ENCODE measurements at places on chromosomes 5 and 9.

GRCh38 chr9:135135171-135135928, 47.9 kb downstream of the OLFM1 start:
- no peaks in the 10 kb centered on the region for H3K4me1 ChIP-seq
- no peak for DNase-seq
- H3K27ac ChIP-seq, result no peak overlapping the region
- H3K4me3 ChIP-seq, result no peak overlapping the region
- peaks cover 13% of the 10 kb centered on the region for H3K27me3 ChIP-seq
- H3K36me3 ChIP-seq, result no peaks in the 10 kb centered on the region

DNA sequence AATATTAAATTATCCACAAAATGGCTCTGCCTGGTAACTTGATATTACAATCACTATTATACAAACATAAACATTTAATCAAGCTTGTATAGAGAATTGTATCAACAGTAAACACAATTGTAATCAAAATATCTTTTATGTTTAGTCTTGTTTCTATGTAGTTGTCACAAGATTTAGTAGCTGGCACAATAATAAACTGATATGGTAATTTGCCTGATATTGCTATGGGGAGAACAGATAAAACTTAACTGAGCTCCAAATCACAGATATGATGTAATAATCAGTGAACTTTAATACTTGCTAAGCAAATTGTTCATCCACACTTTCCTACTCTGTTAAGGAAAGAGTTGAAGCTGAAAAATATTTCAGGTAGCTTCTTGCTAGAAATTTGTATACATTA, 189.8 kb downstream of the MPDZ start:
- no peaks in the 10 kb centered on the region for H3K27me3 ChIP-seq
- H3K27ac ChIP-seq, result no peak overlapping the region
- no peaks in the 10 kb centered on the region for H3K4me1 ChIP-seq
- DNase-seq, result no peak
- H3K36me3 ChIP-seq, result no peaks in the 10 kb centered on the region

DNA sequence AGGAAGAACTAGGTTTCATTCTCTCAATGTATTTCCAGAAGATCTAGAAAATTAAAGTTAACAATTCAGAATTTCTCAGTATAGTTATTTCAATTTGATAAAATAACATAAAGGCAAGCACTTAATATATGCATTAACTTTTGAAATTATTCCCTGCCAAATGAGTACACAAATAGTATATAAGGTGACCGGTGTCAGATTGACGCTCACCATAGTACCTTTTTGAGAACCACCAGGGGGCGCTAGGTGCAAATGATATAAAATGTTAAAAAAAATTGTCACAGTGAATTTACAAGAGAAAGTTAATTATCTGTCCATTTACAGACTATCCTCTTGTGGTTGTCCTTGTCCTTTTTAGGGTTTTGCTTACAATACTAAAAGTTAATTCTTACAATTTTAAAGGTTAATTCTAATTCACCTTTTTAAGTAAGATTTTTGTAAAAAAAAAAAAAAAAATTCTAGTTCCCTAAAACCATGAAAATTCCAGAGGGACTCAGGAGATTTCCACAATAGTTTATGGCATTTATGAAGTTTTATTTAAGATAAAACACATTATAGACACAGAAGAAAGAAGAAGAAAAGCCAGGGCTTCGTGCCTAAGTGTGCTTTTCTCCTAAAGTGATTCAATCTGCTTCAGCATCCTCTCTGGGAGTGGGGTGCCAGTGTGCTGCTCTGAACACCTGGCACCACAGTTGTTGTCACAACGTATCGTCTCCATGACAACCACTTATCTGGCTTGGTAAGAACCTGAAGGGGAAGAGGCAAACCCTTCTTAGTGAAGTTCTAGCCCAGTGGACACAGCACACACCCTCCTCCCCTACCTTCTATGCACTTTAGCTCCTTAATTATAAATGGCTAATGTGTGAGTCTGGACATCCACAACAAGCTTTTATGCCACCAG, 1.7 kb downstream of the ADAMTS16 start:
- H3K4me3 ChIP-seq, result no peak overlapping the region
- H3K4me1 ChIP-seq, result peaks cover 10% of the 10 kb centered on the region
- no peak overlapping the region for H3K27ac ChIP-seq
- H3K36me3 ChIP-seq, result no peaks in the 10 kb centered on the region

DNA sequence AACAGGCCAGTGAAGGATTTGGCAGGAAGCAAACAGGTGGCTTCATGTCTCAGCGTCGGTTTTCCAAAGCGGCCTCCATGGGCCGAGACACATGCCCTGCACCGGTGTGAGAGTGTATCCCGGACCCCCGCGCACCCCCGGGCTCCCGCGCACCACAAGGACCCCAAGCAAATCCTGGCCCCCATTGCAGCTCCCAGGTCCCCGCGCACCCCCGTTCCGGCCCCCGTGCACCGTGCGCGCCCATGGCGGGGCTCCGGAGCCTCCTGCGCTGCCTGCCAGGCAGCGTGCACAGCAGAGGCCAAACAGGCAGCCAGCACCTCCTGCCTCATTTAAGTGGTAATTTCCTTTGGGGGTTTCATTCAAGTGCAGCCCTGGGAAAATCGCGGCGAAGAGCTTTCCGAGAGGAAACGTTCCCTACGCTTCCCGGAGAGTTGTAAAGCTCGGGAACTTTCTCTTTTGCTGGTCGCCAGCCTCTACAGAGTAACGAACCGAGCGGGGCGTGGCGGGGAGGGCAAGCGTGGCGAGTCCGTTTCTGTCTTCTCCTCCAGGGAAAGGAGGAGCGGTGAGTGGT, 145.5 kb upstream of the SLC24A2 start:
- peak overlapping the region; percentile 55 for H3K4me3 ChIP-seq
- H3K4me1 ChIP-seq, result no peaks in the 10 kb centered on the region
- no peaks in the 10 kb centered on the region for H3K36me3 ChIP-seq
- no peak for DNase-seq
- H3K27ac ChIP-seq, result no peak overlapping the region

DNA sequence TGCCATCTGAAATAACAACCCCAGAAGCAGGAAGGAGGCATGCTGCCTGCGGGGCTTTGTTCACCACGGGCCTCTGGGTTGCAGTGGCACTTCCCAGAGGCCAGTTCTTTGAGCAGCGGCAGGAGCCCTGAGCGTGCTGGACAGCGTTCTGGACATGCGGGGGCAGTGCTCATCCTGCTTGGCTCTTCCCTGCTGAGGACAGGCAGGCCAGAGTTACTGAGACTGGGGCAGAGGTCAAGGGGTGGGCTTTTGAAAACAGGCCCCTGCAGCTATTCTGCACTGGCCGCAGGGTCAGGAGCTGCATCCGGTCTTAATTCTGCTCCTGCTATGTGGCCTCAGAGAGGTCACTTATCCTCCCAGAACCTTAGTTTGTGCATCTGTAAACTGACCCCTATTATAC, 258.6 kb downstream of the FSTL4 start:
- H3K4me1 ChIP-seq, result no peaks in the 10 kb centered on the region
- H3K27ac ChIP-seq, result no peak overlapping the region
- no peaks in the 10 kb centered on the region for H3K27me3 ChIP-seq
- no peaks in the 10 kb centered on the region for H3K36me3 ChIP-seq
- DNase-seq, result peak; percentile 30

DNA sequence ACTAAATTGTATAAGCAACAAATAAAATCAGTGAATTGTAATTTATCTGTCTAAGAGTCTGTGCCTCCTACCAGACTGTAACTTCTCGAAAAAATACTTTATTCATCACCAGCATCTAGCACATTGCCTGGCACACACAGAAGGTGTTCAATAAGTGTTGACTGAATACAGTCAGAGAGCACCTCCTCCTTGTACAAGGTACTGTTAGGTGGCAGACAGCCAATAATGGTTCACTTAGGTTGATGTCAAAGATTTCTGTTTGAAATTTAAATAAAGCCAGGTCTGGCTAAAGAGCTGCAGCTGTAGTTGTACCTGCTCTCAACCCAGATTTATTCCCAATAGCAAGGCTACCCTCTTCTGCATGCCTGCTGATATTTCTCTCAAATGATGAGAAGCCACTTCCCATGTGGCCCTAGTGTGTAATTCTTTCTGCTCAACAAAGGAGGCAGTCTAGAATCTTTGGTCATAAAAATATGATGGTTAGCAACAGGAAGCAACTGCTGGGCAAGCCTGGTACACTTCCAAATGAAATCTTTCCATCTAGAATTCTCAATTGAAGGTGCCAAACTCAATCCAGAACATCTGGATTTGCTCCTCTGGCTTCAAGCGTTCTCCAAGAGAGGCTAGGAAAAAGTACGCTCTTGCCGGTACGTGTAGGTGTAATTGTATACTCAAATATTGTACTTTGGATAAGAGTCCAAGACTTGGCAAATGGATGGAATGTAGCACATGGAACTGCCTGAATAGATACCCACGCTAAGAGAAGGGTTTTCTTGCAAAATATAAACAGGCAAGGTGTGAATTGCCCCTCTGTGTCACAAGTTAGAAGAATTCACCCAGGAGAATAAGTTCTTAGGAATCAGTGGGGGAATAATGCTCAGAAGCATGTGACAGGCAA, 95.6 kb downstream of the NR6A1 start:
- H3K36me3 ChIP-seq, result no peaks in the 10 kb centered on the region
- H3K27ac ChIP-seq, result no peak overlapping the region
- H3K4me1 ChIP-seq, result peaks cover 14% of the 10 kb centered on the region
- no peak overlapping the region for H3K4me3 ChIP-seq

GRCh38 chr5:158619083-158619788, 480.5 kb downstream of the EBF1 start:
- H3K36me3 ChIP-seq, result no peaks in the 10 kb centered on the region
- no peak overlapping the region for H3K27ac ChIP-seq
- no peaks in the 10 kb centered on the region for H3K27me3 ChIP-seq

DNA sequence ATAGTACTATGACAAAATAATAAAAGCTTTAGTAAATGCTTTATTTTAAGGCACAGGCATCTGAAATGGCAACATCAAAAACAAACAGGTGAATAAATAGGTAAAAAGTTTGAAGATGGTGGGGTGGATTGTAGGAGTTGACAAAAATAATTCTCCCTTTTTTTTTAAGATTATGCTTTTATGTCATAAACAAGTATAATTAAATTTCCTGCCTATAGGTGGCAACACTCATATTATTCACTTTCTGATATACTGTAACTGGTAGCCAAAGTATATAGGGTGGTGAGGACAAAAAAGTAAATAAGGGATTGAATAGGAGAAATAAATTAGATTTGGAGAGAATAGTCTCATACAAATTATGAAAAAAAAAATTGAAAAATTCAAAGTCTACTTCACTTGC, 120.0 kb upstream of the ACOT12 start:
- H3K27ac ChIP-seq, result no peak overlapping the region
- no peaks in the 10 kb centered on the region for H3K4me1 ChIP-seq
- peaks cover 3% of the 10 kb centered on the region for H3K36me3 ChIP-seq

GRCh38 chr5:121009058-121009457, 545.0 kb downstream of the PRR16 start:
- H3K4me3 ChIP-seq, result no peak overlapping the region
- no peaks in the 10 kb centered on the region for H3K36me3 ChIP-seq
- no peak for DNase-seq
- H3K27ac ChIP-seq, result no peak overlapping the region
- H3K4me1 ChIP-seq, result no peaks in the 10 kb centered on the region

- H3K36me3 ChIP-seq, result no peaks in the 10 kb centered on the region
- no peak for DNase-seq
- no peak overlapping the region for H3K4me3 ChIP-seq
- no peak overlapping the region for H3K27ac ChIP-seq
- H3K27me3 ChIP-seq, result no peaks in the 10 kb centered on the region
Measured at GRCh38 chr5:10935536-10935935, 174.5 kb upstream of the DAP start.

- H3K36me3 ChIP-seq, result no peaks in the 10 kb centered on the region
- no peak overlapping the region for H3K4me3 ChIP-seq
- H3K27ac ChIP-seq, result no peak overlapping the region
Measured at GRCh38 chr9:110928599-110928998, 109.7 kb downstream of the LPAR1 start.

DNA sequence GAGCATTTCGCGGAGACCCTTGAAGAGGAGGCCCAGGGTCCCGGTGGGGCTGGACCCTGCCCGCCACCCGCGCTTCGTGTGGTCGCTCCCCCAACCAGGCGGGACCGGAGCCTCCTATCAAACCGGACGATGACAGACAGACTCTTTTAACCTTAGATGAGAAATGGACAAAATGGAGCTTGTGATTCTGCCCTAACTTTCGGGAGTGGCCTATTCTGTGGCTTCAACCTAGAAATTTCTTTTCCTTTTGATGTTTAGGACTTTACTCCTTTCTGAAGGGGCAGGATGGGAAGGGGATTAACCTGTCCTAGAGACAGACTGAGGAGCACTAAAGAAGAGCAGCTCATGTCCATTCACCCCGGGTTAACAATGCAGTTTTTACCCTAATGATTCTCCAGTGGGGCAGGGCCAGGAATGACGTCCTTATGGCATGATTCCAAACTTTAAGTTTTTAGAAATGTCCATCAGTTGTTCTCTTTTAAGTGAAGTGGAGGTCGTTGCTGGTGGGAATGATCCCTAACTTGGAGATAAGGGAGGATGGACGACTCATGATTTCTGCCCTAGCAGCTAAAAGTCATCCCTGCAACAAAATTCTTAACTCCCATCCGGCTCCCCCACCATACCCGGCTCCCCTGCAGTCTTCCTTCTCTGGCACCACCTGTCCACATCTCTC, 1.0 kb downstream of the NIPSNAP3A start:
- H3K4me3 ChIP-seq, result peak overlapping the region; percentile 74

DNA sequence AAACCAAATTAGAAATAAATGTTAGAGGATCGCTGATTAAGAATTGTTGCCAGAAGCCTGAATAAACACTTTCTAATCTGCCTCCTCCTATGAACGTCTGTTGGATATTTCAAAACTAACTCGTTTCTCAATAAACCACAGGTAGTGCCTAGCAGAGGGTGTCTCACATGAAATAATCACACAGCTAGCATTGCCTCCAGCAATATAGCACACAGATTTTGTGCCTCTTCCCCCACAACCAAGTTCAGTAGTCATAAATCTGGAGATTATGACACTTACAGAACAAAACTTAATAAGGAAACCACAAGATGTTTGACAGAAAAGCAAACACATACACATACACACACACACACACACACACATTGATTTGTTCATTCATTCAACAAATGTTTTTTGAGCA, 173.2 kb upstream of the CDH10 start:
- H3K27me3 ChIP-seq, result no peaks in the 10 kb centered on the region
- no peaks in the 10 kb centered on the region for H3K4me1 ChIP-seq
- no peak overlapping the region for H3K4me3 ChIP-seq
- H3K27ac ChIP-seq, result no peak overlapping the region
- H3K36me3 ChIP-seq, result no peaks in the 10 kb centered on the region

DNA sequence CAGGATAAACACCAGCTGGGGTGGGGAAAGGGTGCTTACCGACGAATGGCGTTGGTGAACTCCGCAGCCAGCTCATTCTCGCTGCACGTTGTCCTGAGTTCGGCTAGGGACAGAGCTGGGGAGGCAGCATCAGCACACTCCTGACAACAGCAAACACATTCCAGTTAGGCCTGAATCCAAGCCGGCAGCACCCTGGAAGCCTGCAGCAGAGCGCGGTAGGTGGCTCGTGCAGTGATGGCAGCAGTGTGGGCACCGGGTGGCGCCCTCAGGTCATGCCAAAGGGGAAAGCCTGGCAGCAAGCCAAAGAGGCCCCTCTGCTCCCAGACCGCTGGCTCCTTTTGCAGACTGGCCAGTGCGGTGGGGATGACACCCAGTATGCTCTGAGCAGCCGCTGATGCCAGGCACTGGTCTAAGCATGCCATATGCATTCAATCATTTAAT, 66.9 kb downstream of the DCP2 start:
- DNase-seq, result no peak
- no peak overlapping the region for H3K4me3 ChIP-seq
- no peaks in the 10 kb centered on the region for H3K4me1 ChIP-seq

- no peaks in the 10 kb centered on the region for H3K27me3 ChIP-seq
- H3K4me3 ChIP-seq, result no peak overlapping the region
- DNase-seq, result no peak
- no peaks in the 10 kb centered on the region for H3K36me3 ChIP-seq
Measured at GRCh38 chr5:20554001-20554400, 566.0 kb upstream of the CDH18 start.

All from upper lobe of right lung (tissue), 1 donor.